Stimulated activated CD8-positive, alpha-beta memory T cell treated with anti-CD3 and anti-CD28 coated beads, Interleukin-4, amount 100 ng/mL, for 1 hour (primary cell): ENCODE measurements at places on chromosomes 3 and 15.

- peak; percentile 21 for DNase-seq
Observed at GRCh38 chr3:108818404-108818803, 4.2 kb upstream of the TRAT1 start.

- DNase-seq, result no peak
Observed at GRCh38 chr3:154779571-154779970, 300.5 kb upstream of the MME start.

GRCh38 chr3:10299175-10299574 lies 6.4 kb upstream of the GHRL start:
- DNase-seq, result no peak

GRCh38 chr3:71930056-71930991 lies 145.4 kb upstream of the PROK2 start:
- no peak for DNase-seq

- no peak for DNase-seq
Observed at GRCh38 chr15:95458721-95459120, 871.8 kb upstream of the NR2F2 start.

GRCh38 chr3:90253131-90253530 lies 1145.7 kb downstream of the EPHA3 start:
- no peak for DNase-seq

GRCh38 chr15:90683371-90683770 lies 33.8 kb upstream of the BLM start:
- DNase-seq, result no peak

DNA sequence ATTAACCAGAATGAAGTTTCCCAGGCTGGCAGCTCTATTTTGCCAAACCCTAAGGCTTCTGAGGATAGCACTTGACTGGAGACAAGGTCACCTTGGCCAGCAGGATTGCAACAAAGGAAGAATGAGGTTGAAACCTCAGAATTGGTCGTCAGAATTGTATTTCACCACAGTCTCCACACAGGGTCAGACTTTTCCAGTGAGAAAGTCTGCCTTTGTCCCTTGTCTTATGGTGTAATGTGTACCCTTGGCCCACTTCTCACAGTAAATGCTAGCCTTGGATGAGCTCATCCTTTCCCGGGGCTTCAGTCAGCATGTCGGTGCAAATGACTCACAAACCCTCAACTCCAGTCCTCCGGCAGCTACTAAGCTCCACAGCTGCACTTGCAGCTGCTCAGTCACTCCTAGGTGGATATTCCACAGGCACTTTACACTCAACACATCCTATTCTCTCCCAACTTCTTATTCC lies 19.7 kb downstream of the SSR3 start:
- no peak for DNase-seq
